ENCODE measurements at places on chromosomes 16 and 17.

DNA sequence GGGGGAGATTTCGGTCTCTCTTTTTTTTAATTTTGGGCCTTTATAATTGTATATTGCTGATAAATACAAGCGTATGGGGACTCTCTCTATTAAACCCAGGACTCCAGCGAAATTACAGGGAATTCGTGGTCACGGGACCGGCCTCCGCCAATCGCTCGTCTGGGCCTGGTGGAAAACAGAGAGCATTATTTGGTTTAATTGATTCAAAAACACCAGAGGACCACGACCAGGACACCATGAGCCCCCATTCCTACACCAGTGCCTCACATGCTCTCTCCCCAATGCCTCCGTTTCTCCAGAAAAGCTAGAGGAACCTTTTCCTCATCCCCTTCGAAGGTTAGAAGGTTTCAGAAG is at the start of gene HOXB2:
HOXB2 (minus strand) TSS at position 88 of the 354 bp plus-strand sequence. CDS start 198 bp downstream, outside the sequence.
- DNase-seq, result no peak

- peak; percentile 97 for DNase-seq
These were observed 4.5 kb downstream of the ABCC3 start for GRCh38 chr17:50638966-50639713.

DNA sequence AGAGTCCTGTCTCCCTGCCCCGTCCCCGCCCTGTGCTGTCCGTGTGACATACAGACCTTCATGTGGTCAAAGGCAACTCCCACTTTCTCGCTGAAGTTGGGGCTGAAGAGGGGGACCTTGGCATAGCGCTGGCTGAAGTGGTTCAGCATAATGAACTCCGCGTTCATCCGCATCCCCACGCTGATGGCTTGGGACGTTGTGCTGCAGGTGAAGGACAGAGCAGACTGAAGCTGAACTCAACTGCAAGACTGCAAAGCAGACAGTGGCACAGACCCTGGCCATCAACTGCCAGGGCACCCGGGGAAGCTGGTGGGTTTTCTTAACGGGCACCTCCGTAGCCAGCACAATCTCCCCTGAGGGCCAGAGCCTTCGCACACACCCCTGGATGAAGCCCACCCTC is 24.2 kb downstream of the ELAC2 start:
- DNase-seq, result no peak

DNA sequence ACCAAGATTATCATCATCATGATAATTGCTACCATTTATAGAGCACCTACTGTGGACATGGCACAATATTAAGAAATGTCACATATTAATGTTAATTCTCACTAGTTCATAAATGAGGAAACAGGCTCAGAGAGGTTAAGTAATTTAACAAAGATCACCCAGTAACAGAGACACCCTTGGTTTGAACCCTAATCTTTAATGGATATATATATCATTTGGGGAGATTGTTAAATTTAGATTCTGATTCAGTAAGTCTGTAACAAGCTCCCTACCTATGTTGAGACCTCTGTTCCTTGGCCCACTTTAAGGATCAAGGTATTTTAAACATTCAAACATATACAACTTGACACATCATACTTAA is 804 bp upstream of the TMEM100 start:
- no peak for DNase-seq

GRCh38 chr17:29615048-29615385 is 7.7 kb downstream of the CORO6 start:
- DNase-seq, result no peak

- no peak for DNase-seq
These were observed 5.9 kb downstream of the RNF222 start for GRCh38 chr17:8391711-8392110.

DNA sequence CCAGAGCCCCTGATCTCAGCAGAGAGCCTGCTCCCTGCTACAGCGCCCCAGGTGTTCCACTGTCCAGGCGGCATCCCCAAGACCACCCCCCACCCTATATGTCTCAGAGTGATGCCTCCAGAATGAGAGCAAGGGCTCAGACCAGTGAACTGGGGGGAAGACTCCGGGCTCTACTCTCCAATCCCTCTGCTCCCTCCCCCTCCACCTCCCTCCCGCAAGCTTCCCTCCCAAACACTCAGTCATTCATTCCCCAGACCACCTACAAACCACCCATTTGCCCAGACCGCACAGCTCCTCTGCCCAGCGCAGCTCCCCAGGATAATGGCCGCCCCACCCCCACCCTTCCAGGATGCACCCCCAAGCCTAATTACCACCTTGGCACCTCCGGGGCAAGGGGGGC is 59.4 kb upstream of the TAC4 start:
- no peak for DNase-seq

DNA sequence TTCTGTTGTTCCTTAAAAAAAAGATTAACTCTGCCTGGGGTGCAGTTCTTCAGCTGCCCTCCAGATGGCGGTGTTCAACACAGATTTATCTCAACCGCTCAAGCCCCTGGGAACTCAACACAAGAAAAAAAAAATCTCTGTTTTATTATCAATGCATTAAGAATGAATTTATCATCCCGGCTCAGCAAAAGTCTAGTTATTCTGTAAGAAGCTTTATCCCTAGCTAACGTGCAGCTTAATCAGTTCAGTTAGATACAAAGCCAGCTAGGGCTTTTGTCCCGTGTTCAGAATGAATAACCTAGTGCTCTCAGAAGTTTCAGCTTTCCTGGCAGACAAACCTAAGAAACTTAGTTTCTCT is 475.9 kb upstream of the CCL2 start:
- DNase-seq, result peak; percentile 63

DNA sequence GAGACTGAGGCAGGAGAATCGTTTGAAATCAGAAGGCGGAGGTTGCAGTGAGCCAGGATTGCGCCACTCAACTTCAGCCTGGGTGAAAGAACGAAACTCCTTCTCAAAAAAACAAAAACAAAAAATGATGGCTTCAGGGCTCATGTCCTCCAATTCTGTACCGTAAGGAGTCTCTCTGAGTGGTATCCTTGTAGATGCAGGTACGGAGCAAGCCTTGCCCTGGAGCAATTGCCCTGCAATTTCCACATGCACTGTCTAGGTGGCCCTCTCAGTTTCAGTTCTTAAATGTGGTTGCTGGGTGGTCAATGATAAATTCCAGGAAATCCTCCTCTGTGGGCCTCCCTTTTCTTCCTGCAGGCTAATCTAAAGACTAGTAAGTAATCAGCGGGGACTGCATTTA is 10.6 kb downstream of the TMEM238L start:
- DNase-seq, result no peak

DNA sequence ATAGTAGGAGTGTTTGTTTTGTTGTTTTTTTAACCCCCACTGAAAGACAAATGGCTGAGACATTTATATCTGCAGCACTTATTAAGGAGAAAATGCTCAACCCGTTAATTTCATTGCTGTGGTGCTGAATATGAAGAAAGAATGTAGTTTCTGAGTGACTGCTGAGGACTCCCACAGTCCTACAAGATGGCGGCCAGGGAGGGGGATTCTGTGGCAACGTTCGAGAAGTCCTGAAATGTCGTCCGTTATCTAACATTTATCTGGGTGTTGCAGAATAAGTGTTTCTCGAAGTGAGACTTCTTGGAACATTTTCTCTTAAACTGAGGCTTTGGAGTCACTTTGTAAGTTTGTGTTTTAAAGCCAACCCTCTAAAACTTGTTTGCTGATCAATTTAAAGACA is 530.4 kb downstream of the XYLT1 start:
- DNase-seq, result no peak

GRCh38 chr17:20085283-20085845 is 76.2 kb downstream of the SPECC1 start:
- DNase-seq, result no peak

- DNase-seq, result no peak
These were observed 522.5 kb upstream of the CDH5 start for GRCh38 chr16:65843941-65844340.

GRCh38 chr17:77886387-77886728 is 72.1 kb upstream of the TNRC6C start:
- no peak for DNase-seq

DNA sequence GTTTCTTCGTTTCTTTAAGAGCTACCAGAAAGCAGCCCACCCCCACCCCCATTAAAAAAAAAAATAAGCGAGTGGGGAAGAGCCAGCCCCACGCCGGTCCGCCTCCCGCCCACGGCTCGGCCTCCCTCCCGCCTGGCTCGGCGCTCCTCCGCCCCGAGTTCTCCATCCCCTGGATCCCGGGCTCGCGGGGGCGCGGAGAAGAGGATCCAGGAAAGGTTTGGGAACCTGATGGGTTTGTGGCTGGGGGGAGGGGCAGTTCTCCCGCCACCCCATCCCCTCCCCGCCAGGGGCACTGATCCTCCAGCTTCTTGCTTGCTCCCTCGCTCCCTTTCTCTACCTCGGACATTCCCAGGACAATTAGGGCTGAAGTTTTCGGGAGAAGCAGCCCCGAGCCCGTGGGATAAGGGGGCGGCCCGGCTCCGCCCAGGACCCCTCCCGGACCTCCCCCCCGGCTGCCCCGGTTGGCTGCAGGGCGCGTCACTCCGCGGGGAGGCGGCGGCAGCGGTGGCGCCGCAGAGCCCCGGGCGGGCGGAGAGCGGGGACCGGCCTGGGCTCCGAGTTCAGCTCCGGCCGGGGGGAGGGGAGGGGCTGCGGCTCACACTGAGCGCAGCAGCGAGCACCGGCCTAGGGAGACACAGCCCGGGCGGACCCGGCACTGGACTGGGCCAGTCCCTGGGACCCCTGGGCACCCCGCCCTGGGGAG is 1.0 kb upstream of the SALL1 start:
- peak; percentile 82 for DNase-seq

DNA sequence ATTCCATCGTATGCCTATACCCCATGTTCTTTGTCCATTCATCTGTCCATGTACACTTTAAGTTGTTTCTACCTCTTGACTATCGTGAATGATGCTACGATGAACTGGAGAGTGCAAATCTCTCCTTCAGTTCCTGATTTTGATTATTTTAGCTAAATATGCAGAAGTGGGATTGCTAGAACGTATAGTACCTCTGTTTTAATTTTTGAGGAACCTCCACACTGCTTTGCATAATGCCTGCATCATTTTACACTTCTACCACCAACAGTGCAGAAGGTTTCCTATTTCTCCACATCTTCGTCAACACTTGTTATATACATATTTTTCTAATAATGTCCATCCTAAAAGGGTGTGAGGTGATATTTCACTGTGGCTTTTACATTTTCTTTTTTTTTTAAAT is 43.9 kb downstream of the SDR42E1 start:
- DNase-seq, result no peak

- DNase-seq, result no peak
These were observed 214.1 kb downstream of the ANKFN1 start for GRCh38 chr17:56367366-56367765.

GRCh38 chr17:34299956-34300577 is 14.5 kb downstream of the CCL11 start:
- peak; percentile 63 for DNase-seq

GRCh38 chr16:57591870-57592485 is 36.5 kb upstream of the ADGRG1 start:
- DNase-seq, result no peak

- no peak for DNase-seq
These were observed 158.3 kb upstream of the PLCG2 start for GRCh38 chr16:81620796-81621195.

DNA sequence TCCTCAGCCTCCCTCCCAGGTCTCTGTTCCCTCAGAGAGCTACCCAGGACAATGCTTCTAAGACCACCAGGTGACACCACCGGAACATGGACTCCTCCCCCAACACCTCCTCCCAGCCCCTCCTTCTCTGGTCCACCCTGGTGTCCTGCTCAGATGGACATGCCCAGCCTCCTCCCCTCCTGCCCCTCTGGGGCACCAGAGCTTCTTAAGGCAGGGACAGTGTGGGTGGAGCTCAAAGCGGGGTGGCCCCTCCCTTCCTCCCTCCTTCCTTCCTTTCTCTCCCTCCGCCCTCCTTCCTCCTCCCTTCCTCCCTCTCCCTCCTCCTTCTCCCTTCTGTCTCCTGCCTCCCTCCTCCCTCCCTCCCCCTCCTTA is 22.7 kb downstream of the TRPV3 start:
- DNase-seq, result no peak

DNA sequence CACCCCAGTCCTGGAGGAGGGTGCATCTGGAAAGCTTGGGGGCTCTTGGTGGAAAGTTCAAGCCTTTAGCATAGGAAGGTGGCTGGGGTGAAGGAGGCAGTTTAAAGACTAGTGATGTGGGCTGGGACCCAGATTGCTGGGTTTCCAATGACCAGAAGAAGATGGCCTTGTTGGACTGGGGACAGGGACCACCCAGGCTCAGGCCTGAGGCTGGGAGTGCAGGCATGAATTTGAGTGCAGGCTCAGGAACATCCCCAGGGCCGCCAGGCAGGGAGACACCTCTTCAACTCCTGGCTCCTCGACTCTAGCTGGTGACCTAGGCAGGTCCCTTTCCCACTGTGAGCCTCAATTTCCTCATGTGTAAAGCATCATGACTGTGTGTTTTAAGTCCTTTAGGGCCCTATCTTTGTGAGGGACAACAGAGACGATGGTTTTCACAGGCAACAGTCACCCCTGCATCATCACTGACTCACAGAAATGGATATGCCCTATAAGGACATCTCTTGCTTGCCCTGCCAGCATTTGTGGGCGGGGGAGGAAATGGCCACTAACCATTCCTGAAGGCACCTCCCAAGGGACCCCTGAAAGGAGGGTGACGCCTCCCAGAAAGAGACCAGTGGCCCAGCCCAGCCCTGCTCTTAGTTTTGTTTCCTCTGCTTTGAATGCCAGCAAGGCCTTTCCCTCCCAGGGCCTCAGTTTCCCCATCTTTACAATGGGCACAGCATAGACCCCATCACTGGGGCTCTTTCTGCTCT is 11.1 kb downstream of the NLRC5 start:
- peak; percentile 88 for DNase-seq

GRCh38 chr16:4828567-4829321 is 18.3 kb downstream of the GLYR1 start:
- peak; percentile 12 for DNase-seq

DNA sequence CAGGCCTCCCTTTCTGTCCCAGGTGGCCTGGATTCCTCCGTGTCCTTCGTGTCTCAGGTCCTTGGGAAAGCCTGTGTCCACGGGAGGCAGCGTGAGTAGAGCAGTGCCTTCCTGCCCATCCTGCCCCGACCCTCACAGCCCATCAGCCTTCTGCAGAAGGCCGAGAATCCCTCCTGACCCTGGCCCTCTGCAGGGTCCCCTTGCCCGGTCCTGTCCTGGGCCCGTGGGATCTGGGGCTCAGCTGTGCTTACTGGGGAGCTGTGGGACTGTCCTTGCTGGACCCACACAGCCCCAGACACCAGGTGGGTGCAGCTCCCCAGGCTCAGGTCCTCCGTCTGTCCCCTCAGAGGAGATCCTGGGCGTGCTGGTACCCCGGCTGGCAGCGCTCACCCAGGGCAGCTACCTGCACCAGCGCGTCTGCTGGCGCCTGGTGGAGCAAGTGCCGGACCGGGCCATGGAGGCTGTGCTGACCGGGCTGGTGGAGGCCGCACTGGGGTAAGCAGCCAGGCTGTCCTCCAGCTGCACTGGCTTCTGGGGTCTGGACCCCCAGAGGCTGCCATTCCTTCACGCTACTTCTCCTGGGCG is 3.9 kb downstream of the TELO2 start:
- DNase-seq, result no peak

DNA sequence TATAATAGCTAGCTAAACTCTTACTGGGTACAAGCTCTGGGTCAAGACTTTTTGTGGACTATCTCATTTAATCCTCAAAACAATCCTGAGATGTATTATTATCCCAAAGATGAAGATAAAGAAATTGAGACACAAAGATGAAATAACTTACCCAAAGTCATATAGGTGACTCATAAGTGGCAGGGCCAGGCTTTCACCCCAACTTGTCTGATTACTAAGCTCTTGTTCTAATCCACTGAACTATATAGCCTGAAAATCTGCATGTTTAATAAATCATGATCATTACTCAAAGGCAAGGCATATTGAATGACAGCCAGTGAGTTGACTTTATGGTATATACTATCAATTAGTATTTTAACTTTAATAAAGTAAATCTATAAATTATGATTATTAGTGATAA is 77.4 kb downstream of the SKAP1 start:
- no peak for DNase-seq

GRCh38 chr16:11801481-11802021 is 4.5 kb upstream of the ZC3H7A start:
- peak; percentile 79 for DNase-seq

Data from HFFc6 (cell line).